ELR (cell line): ENCODE measurements at places on chromosomes 12 and 14.
A peak's percentile ranks its signal among the peaks of the same experiment; 100 is the strongest.

DNA sequence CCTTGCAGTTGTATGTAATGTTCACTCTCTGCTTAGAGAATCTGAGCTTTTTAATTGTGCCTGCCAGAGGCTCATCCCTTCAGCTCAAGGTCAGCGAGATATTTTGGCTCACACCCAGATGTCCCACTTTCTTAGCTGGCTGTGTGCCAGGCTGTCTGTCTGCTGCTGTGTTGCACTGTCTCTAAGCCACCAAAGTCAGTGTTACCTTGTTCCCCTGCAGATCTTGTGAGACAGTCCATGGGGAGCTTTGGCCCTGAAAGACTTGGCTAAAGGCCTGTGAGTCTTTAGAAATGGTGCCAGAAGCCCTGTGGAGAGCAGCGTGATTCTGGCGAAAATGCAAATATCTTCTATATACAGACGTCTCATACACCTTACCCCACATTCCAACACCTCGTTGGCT, 293.7 kb downstream of the TTC6 start:
- no peak for DNase-seq

DNA sequence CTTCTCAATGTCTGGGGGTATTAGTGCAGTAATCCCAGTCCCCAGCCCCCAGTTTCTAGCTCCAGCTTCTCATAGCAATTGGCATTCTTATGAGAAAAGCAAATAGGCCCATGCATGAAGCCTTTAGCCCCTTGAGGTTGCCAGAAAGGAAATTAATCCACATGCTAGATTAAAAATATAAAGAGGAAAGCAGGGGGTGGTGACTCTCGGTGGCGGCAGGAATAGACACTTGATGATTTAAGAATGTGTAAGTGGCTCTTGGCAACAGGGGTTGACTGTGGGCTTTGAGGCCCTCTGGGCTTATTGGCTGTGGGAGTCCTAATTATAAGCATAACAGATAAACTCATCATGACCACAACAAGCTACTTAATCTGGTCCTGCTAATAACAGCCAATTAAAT, 1367.3 kb upstream of the FLRT2 start:
- DNase-seq = no peak

DNA sequence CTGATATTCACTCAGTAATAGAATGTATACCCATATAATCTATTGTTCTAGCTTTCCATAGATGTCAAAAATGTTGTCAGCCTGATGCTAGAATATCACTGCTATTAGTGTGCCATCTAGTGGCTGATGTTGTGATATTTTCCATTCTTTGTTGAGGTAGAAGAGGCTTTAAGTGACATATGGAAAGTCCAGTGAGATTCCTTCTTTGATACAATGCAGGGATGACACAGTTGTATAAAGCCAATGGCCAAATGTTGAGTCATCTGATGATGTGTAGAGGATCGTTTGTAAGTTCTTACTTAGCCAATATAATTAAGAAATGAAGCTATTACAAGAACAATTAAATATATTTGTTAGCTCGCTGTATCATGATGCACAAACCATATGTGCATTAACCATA, 58.1 kb upstream of the PCED1B start:
- DNase-seq = peak; percentile 98

DNA sequence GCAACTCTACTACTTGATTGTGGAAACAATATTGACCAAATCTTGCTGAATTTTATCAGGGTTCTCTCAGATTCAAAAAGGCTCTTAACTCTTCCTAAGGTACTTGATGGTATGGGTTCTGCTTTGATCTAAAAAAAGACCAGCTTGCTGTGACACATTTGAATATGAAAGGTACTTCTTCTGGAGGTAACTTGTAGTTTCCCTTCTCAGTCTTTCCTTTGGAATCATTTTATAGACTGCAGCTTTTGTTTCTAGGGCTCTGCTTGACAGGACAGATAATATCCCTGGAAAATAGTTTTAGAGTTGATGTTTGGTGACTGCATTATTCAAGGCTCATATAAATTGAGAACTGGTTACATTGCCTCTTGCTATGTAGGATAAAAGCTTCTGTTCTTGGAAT, 251.9 kb downstream of the FUT8 start:
- no peak for DNase-seq

DNA sequence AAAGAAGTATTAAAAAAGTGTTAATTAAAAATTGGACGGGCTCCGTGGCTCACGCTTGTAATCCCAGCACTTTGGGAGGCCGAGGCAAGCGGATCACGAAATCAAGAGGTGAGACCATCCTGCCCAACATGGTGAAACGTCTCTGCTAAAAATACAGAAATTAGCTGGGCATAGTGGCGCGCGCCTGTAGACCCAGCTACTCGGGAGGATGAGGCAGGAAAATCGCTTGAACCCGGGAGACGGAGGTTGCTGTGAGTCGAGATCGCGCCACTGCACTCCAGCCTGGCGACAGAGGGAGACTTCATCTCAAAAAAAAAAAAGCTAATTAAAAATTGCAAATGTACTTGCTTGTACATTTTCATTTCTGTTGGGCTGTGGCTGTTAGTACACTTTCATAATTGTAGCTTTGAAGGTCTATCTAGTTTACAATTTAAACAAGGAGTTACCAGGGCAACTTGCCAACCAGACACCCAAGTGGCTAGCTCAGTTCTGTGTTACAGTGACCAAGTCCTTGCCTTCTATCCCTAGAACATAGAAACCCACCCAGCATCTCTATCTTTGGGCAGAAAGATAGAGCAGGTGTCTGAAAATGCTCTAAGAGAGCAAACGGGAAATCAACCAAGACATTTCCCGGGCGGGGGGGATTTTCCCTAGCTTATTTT, 1.2 kb downstream of the COA8 start:
- no peak for DNase-seq
